Panc1 (cell line): ENCODE measurements at places on chromosomes 12 and 14.

DNA sequence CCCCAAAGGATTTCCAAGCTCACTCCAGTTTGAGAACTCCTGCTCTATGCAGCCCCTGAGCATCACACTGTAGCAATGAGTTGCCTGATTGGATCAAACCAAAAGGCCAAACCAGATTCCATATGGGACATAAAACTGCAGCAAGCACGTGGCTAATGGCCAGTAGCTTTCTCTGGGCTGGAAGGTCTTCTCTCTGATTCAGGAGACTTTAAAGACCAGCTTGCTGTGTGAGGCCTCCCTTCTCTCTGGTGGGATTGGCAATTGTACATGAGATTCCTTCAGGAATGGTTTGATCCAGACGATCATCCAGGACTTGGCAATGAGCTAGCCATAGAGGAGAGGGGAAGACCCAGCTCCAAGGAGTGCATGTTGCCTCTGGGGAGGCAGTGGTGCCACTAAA, 50.2 kb downstream of the WSCD2 start:
- no peak for DNase-seq

GRCh38 chr12:55074806-55075205, 51.4 kb upstream of the OR9K2 start:
- no peak for DNase-seq

DNA sequence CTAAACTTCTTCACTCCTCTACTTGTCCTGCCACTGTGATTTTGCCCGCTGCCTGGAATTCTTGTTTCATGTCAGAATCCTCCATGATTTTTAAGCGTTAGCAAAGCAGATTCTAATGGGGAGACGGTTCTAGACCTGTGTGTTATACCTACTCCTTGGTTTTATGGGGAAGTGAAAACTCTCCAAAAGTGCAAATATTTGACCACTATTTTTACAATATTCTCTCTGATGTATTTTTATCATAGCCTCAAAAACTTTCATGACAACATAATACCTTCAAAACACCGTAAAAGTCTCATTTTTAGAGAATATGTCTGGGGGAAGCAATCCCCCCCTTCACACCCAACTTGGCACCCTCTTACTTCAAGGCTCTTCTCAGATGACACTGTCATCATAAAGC, 12.9 kb upstream of the KRAS start:
- DNase-seq, result no peak

DNA sequence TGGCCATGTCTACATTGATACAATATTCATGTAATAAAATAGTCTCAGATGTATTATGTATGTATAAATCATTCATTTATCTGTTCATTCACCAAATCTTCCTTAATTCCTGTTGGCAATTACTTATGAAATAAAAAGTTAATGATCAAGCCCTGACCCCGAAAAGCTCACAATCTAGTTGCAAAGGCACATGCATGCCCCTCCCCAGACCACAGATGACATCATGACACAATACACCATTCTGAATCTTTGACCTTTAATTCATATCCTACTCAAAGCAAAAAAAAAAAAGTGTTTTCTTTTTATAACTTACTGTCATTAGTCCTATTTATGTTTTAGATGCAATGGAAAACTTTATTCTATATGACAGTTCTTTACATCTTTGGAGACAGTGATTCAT, 346.9 kb downstream of the PRKD1 start:
- DNase-seq, result no peak
